IMR-90 (cell line): ENCODE measurements at places on chromosomes 2 and 18. TPM values are rescaled to one million over a fixed set of nuclear protein-coding genes. Genes with fewer than 3 reads are reported as not detected.

DNA sequence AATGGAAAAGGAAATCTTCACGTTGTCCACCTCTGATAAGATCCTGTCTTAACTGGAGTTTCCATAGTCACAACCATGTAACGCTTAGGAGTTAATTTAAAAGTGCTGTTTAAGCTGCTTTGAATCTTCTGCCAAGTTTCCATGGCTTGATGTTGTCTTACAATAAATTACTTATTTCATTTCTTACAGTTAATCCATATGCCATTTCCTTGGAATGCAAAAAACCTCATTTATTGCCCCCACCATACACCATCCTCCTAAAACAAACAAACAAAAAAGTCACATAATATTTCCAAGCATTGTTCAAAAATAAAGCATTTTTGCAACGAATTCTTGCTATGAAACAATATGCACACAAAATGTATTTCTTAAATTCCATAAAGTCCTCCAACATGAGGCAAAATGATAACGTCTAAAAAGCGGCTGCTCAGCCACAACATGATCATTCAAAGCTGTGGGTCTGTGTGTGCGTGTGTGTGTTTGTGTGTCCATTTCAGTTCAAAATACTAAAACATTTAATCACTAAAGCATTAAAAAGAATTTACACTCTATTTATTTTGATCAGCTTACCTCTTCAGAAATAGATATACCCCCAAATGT is 46.8 kb upstream of the PXDN start:
- no peak for DNase-seq

CYP27A1 gene
- total RNA-seq = 4.2 and 5.2 TPM in 2 replicates

TMEFF2 gene
- 1.3 and 1.4 TPM in 2 replicates for total RNA-seq

DNA sequence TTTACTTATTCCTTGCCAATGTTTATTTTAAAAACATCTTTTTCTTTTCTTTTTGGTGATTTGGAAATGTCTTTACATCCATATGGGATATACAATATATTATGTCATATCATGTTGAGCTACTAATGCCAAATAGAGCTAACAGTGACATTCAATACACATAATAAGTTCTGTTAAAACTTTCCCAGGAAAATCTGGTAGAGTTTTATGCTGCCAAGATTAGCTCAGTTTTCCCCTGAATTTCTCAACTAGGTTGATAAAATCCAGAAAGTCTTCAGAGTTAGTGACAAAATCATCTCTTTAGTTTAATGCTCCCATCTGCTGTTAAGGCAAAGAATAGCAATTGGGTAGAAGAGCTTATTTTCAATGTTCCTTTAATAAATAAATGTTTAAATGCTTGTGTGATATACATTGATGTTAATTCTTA is 9.9 kb downstream of the COL3A1 start:
- DNase-seq = peak; percentile 71

MSH6 gene
- total RNA-seq = 48.9 and 72.5 TPM in 2 replicates

DNA sequence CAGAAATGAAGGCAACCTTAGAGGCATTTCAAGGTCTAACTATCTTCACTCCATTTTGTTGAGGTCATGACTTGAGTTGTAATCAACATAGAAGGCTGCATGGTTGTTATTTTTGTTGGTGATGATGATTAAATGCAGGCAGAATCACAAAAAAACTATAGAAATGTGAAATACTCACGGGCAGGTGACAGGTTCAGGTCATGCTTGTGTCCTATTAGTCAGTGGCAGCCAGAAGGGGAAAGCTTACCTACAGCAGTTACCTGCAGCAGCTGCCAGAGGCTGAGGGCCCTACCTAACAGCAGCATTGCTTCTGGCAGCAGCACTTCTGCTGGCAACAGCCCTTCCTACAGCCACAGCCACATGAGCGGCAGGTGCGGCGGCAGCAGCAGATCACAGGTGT is 394 bp downstream of the SCYGR3 start:
- DNase-seq = no peak

TSPYL6 gene
- not detected in 2 replicates for total RNA-seq

PER2 gene
- total RNA-seq = 2.8 and 3.2 TPM in 2 replicates
